ENCODE measurements at places on chromosomes 6 and 20.

- DNase-seq: no peak
These were observed 880.8 kb upstream of the SLC35B3 start for GRCh38 chr6:9315966-9316650.

GRCh38 chr6:1917626-1918371, 308.1 kb downstream of the FOXC1 start:
- DNase-seq: peak; percentile 75

DNA sequence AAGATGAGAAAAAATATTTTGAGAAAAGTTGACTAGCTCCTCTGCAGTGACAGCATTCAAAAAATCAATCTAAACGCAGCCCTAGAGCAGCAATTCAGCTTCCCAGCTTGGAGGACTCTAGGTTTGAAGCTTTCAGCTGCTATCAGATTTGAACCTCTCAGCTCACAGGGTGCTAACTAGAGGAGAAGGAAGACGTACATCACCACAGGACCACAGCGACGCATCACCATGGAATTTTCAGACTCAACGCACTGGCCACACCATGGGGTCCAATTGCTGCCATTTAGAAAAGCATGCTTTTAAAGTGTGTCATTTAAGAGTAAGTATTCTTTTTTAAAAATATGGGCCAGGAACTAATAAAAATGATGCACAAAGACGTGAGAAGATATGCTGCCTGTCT, 45.0 kb upstream of the FUCA2 start:
- peak; percentile 57 for DNase-seq

- DNase-seq: no peak
These were observed 73.1 kb downstream of the PRND start for GRCh38 chr20:4794846-4795245.

- DNase-seq: peak; percentile 51
These were observed 87.9 kb downstream of the UNC5CL start for GRCh38 chr6:40950986-40951698.

- peak; percentile 53 for DNase-seq
These were observed 127.1 kb upstream of the MLIP start for GRCh38 chr6:53984163-53984562.

DNA sequence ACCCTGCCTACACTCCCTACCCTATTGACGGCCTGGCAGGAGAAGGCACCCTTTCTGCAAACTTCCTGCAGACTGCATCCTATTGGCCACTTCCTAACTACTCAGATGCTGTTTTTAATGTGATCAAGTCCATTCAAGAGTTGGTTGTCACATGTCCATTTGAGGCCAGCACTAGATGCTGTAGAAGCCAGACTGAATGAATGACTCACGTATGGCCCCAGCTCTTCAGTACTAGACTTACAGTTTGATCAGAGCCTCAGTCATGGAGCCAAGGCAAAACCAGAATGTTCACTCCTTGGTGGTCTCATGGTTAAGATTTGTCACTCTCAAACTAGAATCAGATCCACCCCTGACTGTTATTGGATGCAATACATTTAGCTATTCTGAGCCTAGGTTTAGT, 101.7 kb downstream of the OPRM1 start:
- DNase-seq: no peak
